ENCODE measurements at places on chromosomes 1 and 21.

DNA sequence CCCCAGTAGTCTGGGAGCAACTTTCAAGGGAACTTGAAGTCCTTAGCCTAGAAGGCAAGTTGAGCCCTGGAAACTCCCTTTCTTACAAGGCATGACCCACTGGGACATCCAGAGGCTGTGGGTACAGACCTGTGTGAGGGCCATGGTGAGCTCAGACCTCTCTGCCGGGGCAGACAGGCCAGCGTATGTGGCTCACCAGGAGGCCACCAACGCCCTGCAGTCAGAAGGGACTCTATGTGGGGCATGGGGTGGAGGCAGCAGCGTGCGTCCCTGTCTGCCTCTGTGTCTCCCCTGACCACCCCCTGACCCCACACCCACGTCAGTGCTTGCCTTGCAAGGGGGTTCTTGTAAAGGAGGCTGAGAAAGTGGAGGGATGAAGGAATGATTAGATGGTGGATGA, 10.8 kb downstream of the COQ8A start:
- DNase-seq: no peak

GRCh38 chr1:151479462-151479861, 20.2 kb upstream of the POGZ start:
- no peak for DNase-seq

DNA sequence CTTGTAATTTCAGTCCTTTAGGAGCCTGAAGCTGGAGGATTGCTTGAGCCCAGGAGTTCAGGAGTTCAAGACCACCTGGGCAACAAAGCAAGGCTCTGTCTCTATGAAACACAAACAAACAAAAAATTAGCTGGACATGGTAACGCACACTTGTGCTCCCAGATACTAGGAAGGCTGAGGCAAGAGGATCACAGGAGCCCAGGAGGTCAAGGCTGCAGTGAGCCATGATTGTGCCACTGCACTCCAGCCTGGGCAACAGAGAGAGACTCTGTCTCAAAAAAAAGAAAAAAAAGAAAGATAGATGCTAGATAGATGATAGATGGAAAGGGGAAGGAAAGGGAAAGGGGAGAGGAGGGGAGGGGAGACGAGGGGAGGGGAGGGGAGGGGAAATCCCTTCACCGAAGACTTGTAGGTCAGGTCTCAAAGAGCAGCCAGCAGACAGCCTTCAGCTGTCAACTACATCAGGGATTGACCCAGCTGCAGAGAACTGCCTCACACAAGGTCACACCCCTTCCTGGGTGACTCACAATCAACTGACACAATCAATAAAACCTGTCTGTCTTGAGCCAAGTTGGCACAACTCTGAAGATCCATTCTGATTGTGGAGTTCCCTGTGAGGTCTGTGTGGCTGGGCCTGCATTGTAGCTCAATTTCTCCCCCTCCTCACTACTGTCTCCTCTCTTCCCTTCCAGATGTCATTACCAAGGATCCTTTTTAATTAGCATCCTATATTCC, 200.6 kb downstream of the RGS7 start:
- no peak for DNase-seq

DNA sequence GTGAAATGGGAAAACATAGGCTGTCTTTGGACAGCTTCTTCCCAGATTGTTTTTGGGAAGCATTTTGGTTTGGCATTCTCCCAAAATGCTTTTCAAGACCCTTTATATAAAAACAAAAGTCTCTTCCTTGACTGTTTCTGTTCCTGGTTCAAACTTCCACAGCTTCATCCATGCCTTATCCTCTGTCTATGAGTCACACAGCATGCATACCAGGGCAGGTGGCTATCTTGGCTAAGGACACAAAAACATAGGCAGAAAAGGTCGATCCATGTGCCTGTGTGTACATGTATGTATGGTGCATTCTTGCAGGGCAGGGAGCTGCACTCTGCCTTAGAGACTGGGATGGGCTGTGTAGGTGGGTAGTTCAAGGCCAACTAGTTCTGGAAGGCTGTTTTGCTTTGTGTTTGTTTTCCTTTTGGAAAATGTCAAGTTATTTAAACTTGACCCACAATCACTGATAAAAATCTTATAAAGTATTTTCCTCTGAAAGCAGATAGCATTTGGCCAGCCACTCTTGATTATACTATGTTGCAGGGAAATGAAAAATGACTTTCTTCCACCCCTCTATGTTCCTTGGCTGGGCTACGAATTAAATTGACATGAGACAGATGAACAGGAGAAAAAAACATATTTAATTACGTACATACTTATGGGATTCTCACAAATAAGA, 437.0 kb downstream of the SIPA1L2 start:
- DNase-seq: no peak

- DNase-seq: peak; percentile 66
Measured at GRCh38 chr1:25810341-25811299, 9.1 kb upstream of the MTFR1L start.

DNA sequence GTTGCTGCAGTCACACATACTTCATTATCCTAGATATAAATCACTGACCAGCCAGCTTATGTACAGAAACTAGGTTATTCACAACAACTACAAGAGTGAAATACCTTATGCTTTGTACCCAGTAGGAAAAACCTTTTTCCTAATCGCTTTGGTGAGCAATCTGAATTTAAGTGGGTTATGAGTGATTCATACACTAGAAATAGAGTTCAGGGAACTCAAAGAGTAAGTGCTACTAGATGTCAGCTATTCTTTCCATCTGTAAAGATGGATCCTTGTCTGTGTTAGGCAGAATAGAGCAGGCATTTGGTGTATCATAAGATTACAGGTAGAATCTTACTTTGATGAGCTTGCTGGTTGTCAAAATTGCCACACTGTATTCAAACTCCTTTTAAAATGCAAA, 101.9 kb downstream of the ZNF644 start:
- DNase-seq: no peak

GRCh38 chr1:234544087-234544579, 65.2 kb upstream of the TARBP1 start:
- no peak for DNase-seq

GRCh38 chr1:226686440-226687425, 52.3 kb downstream of the ITPKB start:
- DNase-seq: no peak

DNA sequence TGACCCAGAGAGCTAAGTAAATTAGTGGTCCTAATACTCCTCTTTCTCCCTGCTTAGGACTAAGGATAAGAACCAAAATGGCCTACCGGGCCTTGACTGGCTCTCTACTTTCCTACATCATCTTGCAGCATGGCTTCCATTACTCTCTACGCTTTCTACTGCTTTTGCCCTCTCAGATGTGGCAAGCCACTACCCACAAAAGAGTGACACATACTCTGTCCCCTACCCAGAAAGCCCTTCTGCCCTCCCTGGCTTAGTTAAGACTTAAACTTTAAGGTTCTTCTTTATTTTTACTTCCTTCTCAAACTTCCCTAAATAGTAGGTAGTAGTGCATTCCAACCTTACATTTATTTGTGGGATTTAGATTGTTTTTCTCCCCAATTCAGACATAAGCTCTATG, 228.1 kb downstream of the TPR start:
- DNase-seq: no peak

Measured in activated naive CD8-positive, alpha-beta T cell treated with anti-CD3 and anti-CD28 coated beads, Interleukin-2, amount 50 U/mL, for 16 hours (primary cell).